ENCODE measurements at places on chromosomes 2 and 18.

DNA sequence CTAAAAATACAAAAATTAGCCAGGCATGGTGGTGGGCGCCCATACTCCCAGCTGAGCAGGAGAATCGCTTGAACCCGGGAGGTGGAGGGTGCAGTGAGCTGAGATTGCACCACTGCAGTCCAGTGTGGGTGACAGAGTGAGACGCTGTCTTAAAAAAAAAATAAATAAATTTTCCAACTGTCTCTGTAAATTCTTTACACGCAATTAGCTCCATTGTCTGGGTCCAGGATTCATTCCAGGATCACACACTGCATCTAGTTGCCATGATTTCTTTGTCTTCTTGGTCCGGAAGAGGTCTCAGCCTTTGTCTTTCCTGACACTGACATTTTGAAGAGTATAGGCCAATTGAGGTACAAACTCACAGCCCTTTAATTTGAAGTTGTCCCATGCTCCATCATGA lies 167.6 kb upstream of the NYAP2 start:
- DNase-seq = no peak

GRCh38 chr2:174595891-174596397 lies 1.7 kb downstream of the WIPF1 start:
- no peak for DNase-seq

DNA sequence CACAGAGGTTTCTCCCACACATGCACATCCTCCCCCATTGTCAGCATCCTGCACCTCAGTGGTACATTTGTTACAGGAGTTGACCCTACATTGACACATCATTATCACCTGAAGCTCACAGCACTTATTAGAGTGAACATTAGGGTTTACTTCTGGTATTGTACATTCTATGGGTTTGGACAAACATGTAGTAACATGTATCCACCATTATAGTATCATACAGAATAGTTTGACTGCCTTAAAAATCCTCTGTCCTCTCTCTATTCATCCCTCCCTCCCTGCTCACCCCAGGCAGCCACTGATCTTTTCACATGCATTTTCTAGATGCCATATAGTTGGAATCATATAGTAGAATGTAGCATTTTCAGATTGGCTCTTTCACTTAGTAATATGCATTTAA lies 53.5 kb downstream of the NXPH2 start:
- no peak for DNase-seq

- no peak for DNase-seq
Measured at GRCh38 chr18:66439670-66440069, 164.2 kb downstream of the CDH19 start.

GRCh38 chr2:200415455-200415854 lies 94.4 kb downstream of the KCTD18 start:
- no peak for DNase-seq

GRCh38 chr2:112821142-112821541 lies 15.4 kb downstream of the IL1B start:
- DNase-seq = no peak

DNA sequence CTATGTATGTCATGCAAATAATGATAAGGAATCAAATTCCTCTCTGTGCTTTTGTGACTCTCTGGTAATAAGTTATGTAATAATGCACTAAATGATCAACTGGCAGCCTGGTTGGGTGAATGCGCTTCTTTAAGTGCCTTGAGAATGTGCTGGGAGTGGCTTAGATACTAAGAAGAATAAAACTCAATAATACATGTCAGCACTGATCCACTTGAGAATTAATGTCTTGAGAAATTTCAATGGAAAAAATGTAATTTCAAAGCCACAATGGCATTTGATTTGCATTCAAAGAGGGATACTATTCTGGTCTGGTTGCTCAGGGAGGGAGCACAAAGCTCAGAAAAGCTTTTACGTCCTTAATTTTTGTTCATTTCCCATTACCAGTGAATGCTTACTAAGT lies 137.7 kb upstream of the MMADHC start:
- no peak for DNase-seq

- DNase-seq = no peak
Measured at GRCh38 chr2:140529706-140530105, 1601.1 kb downstream of the LRP1B start.

GRCh38 chr2:14827226-14828023 lies 194.9 kb downstream of the LRATD1 start:
- no peak for DNase-seq

DNA sequence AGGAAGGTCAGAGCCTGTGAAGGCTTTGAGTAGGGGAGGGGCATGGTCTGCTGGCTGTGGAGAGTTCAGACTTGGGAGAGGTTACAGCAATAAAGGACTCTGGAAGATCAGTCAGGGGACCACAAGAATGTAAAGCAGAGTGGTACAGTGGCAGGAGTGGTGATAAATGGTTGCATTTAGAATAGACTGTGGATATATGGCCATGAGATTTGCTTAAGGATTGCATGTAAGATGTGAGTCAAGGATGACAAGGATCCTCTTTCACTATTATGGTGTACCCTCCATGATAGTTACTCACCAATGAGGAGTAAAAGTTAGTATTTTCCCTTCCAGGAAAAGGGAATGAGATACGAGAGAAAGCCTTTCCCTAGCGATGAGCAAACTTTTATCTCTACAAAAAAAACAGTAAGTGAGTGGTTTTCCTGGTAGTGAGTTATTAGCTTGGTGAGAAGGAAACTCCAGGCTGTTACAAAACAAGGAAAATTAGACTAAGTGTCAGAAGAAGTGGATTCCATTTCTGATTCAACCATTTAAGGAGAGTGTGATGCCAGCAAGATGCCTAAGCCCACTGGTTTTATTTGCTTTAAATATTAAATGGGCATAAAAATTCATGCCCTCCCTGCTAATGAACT lies 818.0 kb upstream of the ACVR2A start:
- no peak for DNase-seq

DNA sequence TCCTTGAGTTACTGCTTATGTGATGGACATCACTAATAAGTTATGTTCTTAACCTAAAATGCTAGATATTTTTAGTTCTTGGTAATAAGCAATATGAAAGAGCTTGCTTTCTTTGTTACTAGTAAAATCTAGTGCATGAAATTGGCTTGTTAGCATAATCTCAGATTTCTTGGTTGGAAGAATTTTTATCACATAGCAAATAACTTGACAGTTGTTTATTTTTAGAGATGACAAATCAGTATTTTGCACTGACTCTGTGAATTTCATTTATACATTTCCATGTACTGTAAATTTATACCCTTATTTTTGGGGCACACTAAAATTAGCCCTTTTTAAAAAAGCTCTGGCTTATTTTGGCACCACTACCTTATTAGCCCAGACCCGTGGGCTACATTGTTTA lies 45.6 kb downstream of the LCLAT1 start:
- DNase-seq = no peak

DNA sequence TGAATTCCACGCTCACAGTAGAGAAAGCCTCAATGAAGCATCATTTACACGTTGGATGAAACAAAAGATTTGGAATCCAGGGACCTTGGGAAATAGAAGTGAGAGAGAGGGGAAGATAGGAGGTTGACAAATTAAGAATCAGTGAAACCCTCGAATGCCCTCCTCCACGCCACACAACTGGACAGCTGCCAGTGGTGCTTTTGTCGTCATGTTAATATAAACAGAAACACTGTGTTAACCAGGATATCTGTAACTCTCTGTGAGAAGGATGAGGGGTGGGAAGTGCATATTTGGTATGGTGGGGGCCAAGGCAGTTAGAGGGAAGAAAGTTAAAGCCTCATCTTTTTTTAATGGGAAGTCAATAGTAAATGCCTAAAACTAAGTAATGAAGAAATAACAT lies 108.7 kb downstream of the GFPT1 start:
- no peak for DNase-seq

DNA sequence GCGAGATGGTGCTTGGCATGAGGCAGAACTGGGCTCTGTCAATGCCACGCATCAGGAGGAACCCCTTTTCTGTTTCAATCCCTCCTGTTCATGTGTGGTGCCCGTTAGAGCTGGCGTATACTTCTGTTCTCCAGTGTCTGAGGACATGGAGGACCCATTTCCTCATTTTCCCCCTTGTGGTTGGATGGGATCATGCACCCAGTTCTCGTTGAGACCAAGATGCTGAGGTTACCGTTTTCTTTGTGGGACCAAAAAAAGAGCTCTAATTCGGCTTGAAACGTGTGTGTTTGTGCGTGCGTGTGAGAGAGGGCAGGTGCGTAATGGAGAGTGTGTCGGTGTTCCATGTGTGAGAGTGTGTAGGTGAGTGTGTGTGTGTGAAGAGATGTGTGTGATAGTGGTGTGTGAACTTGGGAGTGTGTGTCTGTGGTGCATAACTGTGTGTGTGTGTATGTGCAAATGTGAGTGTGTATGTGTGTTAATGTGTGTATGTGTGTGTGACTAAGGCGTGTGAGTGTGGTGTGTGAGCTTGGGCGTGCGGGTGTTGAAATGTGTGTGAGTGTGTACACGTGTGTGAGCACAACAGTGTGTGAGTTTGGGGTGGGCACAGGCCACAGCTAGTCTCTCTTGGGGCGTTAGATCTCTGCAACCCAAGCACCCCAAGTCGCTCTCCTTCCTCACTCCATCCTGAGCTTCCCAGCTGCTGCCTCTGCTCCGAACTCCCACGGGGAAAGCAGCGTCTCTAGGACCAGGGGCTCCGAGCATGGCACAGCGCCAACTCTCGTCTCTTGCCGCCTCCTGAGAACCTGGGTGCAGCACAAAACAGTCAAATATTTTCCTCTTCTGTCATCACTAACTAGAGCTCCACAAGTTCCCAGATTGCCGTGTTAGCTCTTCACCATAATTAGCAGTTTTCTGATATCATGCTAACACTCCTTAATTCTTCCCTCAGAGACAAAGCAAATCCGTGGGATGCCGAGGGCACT lies 75.8 kb downstream of the LONRF2 start:
- DNase-seq = peak; percentile 39

GRCh38 chr18:10002280-10002679 lies 88.5 kb downstream of the VAPA start:
- no peak for DNase-seq

- no peak for DNase-seq
Measured at GRCh38 chr2:96404446-96405373, 69.1 kb downstream of the NCAPH start.

GRCh38 chr2:148982282-148982681 lies 56.2 kb upstream of the LYPD6B start:
- no peak for DNase-seq

- DNase-seq = no peak
Measured at GRCh38 chr18:74819433-74820059, 221.9 kb downstream of the ZNF407 start.
